IMR-90 (cell line): ENCODE measurements at places on chromosomes 3 and 15. TPM values are rescaled to one million over a fixed set of nuclear protein-coding genes. Genes with fewer than 3 reads are reported as not detected.

DNA sequence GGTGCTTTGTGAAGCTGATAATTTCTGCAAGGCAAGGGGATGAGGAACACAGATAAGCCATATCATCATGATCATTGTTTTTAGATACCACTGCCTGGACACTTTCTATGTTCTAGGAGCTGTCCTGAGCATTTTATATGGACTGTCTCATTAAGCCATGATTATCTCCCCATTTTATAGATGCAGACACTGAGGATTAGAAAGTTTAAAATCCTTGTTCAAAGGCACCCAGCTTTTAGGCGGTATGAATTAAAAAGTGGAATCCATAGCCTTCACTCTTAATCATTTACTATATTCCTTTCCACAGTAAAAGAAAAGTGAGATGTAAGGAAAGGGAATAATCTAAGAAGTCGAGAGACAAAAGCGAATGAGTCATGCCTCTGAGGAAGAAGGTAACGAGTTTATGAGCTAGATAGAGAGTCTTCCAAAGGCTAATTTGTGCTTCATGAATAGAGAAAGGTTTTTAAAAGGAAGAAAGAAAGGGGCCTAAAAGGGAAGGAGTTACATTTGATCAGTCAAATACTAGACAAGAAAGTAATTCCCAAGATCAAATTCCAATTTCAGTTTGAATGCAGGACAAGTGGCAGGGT lies 856.0 kb downstream of the FHIT start:
- DNase-seq: no peak
- no peak overlapping the region for H3K4me3 ChIP-seq
- H3K27ac ChIP-seq: no peak overlapping the region

Gene SYNPR
- total RNA-seq: not detected in 2 replicates

GRCh38 chr3:11482021-11482420 lies 161.7 kb downstream of the VGLL4 start:
- peaks cover 10% of the 10 kb centered on the region for H3K4me1 ChIP-seq
- H3K27me3 ChIP-seq: no peaks in the 10 kb centered on the region
- H3K4me3 ChIP-seq: no peak overlapping the region
- DNase-seq: peak; percentile 54
- no peak overlapping the region for H3K27ac ChIP-seq

- H3K36me3 ChIP-seq: no peaks in the 10 kb centered on the region
- H3K27ac ChIP-seq: no peak overlapping the region
- peaks cover 54% of the 10 kb centered on the region for H3K27me3 ChIP-seq
Observed at GRCh38 chr3:134608771-134609435, 41.9 kb downstream of the KY start.

- peaks cover 2% of the 10 kb centered on the region; the same call in 1 of the 2 replicates for H3K27me3 ChIP-seq
- no peaks in the 10 kb centered on the region for H3K36me3 ChIP-seq
- H3K4me1 ChIP-seq: no peaks in the 10 kb centered on the region
- DNase-seq: no peak
- H3K4me3 ChIP-seq: no peak overlapping the region
Observed at GRCh38 chr3:55935241-55935640, 448.1 kb upstream of the WNT5A start.

DNA sequence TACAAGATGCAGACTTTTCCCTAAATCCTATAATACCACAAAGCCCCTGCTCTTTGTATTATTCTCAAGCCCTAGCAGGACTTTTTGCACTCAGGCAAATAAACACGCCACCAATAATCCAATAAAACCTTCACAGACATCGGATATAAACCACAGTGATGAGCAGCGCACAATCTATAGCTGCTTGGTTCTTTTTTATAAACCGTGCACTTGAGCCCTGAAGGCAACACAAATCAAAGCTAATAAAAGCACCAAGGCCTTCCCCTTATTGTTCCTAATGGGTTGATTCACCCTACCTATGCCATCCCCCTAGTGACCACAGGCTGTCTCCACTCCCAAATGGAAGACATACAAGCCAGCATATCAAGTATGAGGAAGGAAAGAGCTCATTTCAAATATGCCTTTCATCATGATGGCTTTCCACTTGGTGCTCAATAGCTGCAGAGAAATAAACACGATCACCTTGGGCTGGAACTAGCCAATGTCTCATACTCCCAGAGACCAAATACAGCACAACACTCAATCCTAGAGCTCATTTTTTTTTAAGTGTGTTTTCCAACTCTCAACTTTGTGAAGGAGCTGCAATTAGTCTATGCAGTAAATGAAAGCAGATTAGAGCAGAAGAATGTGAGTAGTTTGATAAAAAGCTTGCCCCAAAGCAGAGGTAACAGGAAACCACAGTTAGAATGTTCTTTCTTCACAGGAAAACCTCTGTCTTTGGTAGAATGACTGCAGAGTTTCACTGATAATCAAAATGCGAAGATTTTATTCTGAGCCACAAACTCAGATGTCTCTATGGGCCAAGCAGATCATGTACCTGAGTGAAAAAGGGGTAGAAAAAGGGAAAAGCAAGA lies 573.9 kb downstream of the AGBL1 start:
- no peaks in the 10 kb centered on the region for H3K27me3 ChIP-seq
- DNase-seq: no peak
- H3K36me3 ChIP-seq: no peaks in the 10 kb centered on the region

- no peak overlapping the region for H3K4me3 ChIP-seq
- peaks cover 7% of the 10 kb centered on the region for H3K4me1 ChIP-seq
- no peak overlapping the region for H3K27ac ChIP-seq
- no peak for DNase-seq
Observed at GRCh38 chr3:168061332-168061996, 34.3 kb downstream of the GOLIM4 start.

Gene PLA2G4D
- total RNA-seq: not detected in 2 replicates

Gene PEX11A
- total RNA-seq: 7.8 and 10.2 TPM in 2 replicates

GRCh38 chr3:39752751-39753150 lies 56.7 kb upstream of the MYRIP start:
- no peaks in the 10 kb centered on the region for H3K4me1 ChIP-seq
- H3K27me3 ChIP-seq: no peaks in the 10 kb centered on the region
- H3K4me3 ChIP-seq: no peak overlapping the region
- no peak overlapping the region for H3K27ac ChIP-seq
- H3K36me3 ChIP-seq: no peaks in the 10 kb centered on the region

DNA sequence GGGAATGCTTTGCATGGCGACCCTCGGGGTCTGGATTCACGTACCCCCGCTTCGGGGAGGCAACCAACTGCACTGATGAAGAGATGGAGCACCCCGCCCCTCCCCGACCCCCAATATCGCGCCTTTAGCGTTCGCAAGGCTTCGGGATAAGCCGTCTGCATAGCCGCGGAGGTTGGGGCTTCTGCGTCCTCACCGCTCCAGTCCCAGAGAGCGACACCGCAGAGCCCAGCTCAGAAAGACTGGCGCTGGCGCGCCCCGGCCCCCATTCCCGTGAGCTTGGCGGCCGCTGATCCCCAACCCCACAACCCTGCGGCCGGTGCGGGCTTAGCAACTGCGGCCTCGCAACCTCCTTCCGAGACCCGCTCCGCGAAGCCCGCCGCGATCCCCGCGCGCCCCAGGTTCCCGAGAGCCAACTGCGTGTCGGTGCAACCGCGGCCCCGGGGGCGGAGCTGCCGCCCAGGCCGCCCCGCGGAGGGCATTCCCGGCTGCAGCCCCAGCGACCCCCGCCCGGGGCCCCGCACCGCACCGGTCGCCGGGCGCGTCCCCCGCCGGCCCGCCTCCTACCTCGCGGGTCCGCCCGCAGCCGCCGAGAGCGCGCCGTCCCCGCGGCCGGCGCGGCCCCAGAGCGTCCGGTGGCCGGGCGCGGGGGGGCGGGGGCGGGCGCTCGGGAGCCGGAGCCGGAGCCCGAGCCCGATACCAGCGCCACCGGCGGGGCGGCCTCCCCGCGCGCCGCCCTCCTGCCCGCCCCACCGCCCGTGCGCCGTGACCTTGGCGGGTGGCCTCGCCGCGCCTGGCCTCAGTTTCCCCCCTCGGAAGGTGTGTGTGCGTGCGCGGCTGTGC lies 79.5 kb downstream of the IQSEC1 start:
- H3K4me3 ChIP-seq: peak overlapping the region; percentile 63
- H3K4me1 ChIP-seq: peaks cover 37% of the 10 kb centered on the region
- no peak for DNase-seq
- H3K27ac ChIP-seq: peak overlapping the region; percentile 53
- no peaks in the 10 kb centered on the region for H3K36me3 ChIP-seq

GRCh38 chr3:34016925-34017587 lies 218.6 kb downstream of the PDCD6IP start:
- H3K27ac ChIP-seq: no peak overlapping the region
- DNase-seq: no peak
- no peaks in the 10 kb centered on the region for H3K36me3 ChIP-seq
- peaks cover 12% of the 10 kb centered on the region for H3K4me1 ChIP-seq

DNA sequence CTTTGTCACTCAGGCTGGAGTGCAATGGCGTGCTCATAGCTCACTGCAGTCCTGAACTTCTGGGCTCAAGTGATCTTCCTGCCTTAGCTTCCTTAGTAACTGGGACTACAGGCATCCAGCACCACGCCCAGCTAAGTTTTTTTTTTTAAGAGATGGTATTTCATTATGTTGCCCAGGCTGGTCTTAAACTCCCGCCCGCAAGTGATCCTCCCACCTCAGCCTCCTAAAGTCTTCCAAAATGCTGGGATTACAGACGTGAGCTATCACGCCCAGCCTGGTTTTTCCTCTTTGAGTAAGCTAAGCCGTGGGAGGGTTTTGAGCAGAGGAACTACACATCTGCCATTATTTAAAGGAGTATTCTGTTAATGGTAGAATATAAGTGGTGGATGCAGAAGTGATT lies 7.4 kb upstream of the LRRFIP2 start:
- H3K4me1 ChIP-seq: peaks cover 10% of the 10 kb centered on the region
- DNase-seq: no peak
- no peak overlapping the region for H3K4me3 ChIP-seq

Gene PROS1
- 1.6 and 2.5 TPM in 2 replicates for total RNA-seq

Gene DPH3
- 32.1 and 34.4 TPM in 2 replicates for total RNA-seq

Gene CNTN6
- total RNA-seq: not detected in 2 replicates

- H3K27me3 ChIP-seq: no peaks in the 10 kb centered on the region
- no peak overlapping the region for H3K27ac ChIP-seq
- no peaks in the 10 kb centered on the region for H3K36me3 ChIP-seq
- no peaks in the 10 kb centered on the region for H3K4me1 ChIP-seq
Observed at GRCh38 chr3:65808407-65808806, 230.3 kb downstream of the MAGI1 start.

- peaks cover 6% of the 10 kb centered on the region; the same call in 1 of the 2 replicates for H3K4me1 ChIP-seq
- DNase-seq: no peak
- no peak overlapping the region for H3K4me3 ChIP-seq
Observed at GRCh38 chr3:42660898-42661297, 7.4 kb downstream of the ZBTB47 start.

- DNase-seq: no peak
- H3K36me3 ChIP-seq: no peaks in the 10 kb centered on the region
- no peak within 1 kb of the TSS for H3K27ac ChIP-seq
- peaks cover 70% of the 10 kb centered on the region for H3K27me3 ChIP-seq
Observed at GRCh38 chr3:50204804-50205412, at the start of gene SLC38A3. SLC38A3 (plus strand) TSS chr3:50205271; CDS start chr3:50214200, 8,929 bp downstream.

- DNase-seq: peak; percentile 54
- no peaks in the 10 kb centered on the region for H3K4me1 ChIP-seq
- H3K4me3 ChIP-seq: no peak overlapping the region
- peaks cover 2% of the 10 kb centered on the region; the same call in 1 of the 2 replicates for H3K27me3 ChIP-seq
- no peaks in the 10 kb centered on the region for H3K36me3 ChIP-seq
- H3K27ac ChIP-seq: no peak overlapping the region
Observed at GRCh38 chr3:100650651-100651619, 41.5 kb downstream of the ADGRG7 start.

Gene RAB6B
- total RNA-seq: 0.18 and 0.28 TPM in 2 replicates

Gene SLC2A2
- not detected in 2 replicates for total RNA-seq

- peaks cover 6% of the 10 kb centered on the region for H3K4me1 ChIP-seq
- no peak overlapping the region for H3K4me3 ChIP-seq
- DNase-seq: peak; percentile 84
- no peaks in the 10 kb centered on the region for H3K27me3 ChIP-seq
- no peaks in the 10 kb centered on the region for H3K36me3 ChIP-seq
- no peak overlapping the region for H3K27ac ChIP-seq
Observed at GRCh38 chr3:30421266-30421665, 185.1 kb upstream of the TGFBR2 start.

Gene TIMP4
- total RNA-seq: 0.54 and 0.56 TPM in 2 replicates

Gene PRKAR2A
- 48.2 and 53.0 TPM in 2 replicates for total RNA-seq

Gene DNAH12
- under 0.01 TPM in 2 replicates for total RNA-seq

DNA sequence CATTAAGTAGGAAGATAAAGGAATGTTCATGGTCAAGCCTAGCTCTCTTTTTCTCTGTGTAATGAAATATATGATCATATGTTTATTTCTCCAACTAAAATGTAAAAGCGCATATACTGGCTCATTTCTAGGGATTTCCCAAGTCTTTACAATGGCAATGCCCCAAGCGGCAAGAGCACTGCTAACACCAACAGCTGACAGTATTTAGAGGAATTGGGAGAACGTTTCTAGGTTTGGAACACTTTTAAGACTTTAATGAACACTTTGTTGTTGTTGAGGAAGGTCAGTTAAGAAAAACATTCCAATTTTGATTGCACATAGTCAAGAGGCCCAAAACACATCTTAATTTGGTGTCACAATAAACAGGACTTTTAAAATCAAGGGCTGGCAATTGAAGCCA lies 132.7 kb downstream of the ATP8B4 start:
- no peak for DNase-seq
- H3K27me3 ChIP-seq: no peaks in the 10 kb centered on the region
- no peaks in the 10 kb centered on the region for H3K36me3 ChIP-seq
- no peak overlapping the region for H3K4me3 ChIP-seq

Gene TOPBP1
- total RNA-seq: 50.0 and 50.5 TPM in 2 replicates

- no peak for DNase-seq
- no peaks in the 10 kb centered on the region for H3K4me1 ChIP-seq
- no peak overlapping the region for H3K27ac ChIP-seq
Observed at GRCh38 chr3:38842266-38842965, 26.4 kb upstream of the SCN10A start.

DNA sequence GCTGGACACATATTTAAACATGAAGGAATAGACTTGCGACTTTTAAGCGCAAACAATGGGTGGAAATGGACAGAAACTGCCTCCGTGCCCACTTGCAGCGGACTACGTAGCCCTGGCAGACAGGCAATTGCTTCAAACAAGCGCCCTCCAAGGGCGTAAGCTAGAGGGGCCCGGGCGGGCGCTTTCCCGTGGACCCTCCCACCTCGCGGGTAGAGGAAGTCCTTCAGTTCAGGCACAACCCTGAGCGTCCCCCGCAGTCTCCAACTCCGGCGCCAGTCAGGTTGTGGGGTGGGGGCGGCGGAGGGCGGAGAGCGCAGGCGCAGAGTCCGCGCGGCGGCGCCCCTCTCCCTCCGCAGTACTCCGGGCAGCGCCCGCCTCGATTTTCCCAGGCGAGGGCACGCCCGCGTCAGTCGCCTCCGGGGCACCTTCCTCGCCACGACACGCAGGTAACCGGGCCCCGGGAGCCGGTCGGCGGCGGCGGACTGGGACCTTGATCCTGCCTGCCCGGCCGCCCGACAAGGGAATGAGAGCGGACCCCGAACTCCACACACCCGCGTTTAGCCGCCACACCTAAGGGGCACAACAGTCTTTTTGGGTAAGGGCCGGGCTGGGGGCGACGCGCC lies at the start of gene SLC35G2:
TSS of gene SLC35G2 (plus strand) at position 358 of the 623 bp plus-strand sequence. CDS start 35,335 bp downstream, outside the sequence.
- no peaks in the 10 kb centered on the region for H3K36me3 ChIP-seq
- peak; percentile 52 for DNase-seq
- H3K4me1 ChIP-seq: peaks cover 4% of the 10 kb centered on the region
- H3K27ac ChIP-seq: peak within 1 kb of the TSS; percentile 75
- H3K4me3 ChIP-seq: peak within 1 kb of the TSS; percentile 48

Gene GUCA1C
- not detected in 2 replicates for total RNA-seq

GRCh38 chr3:53149699-53150098 lies 11.3 kb upstream of the PRKCD start:
- no peak overlapping the region for H3K4me3 ChIP-seq
- H3K36me3 ChIP-seq: no peaks in the 10 kb centered on the region
- H3K4me1 ChIP-seq: peaks cover 5% of the 10 kb centered on the region
- peaks cover 8% of the 10 kb centered on the region for H3K27me3 ChIP-seq
- no peak for DNase-seq

- no peaks in the 10 kb centered on the region for H3K36me3 ChIP-seq
- no peaks in the 10 kb centered on the region for H3K4me1 ChIP-seq
- H3K27me3 ChIP-seq: no peaks in the 10 kb centered on the region
- DNase-seq: no peak
Observed at GRCh38 chr3:158205994-158206393, 96.1 kb downstream of the RSRC1 start.

Gene RETNLB
- not detected in 2 replicates for total RNA-seq

Gene GALNT15
- 14.7 and 19.7 TPM in 2 replicates for total RNA-seq

Gene ECE2
- not detected in 2 replicates for total RNA-seq
